Left ventricle myocardium inferior (tissue), 1 donor: ENCODE measurements at places on chromosomes 4 and X. TPM values are rescaled to one million over a fixed set of nuclear protein-coding genes. Genes with fewer than 3 reads are reported as not detected.

Gene SMIM14
- 11.4 TPM for total RNA-seq

Gene SRPX2
- 7.5 TPM for total RNA-seq

Gene NHSL2
- 3.8 TPM for total RNA-seq

Gene PAK3
- 0.27 TPM for total RNA-seq

Gene SCML1
- 6.8 TPM for total RNA-seq

Gene FAM114A1
- 19.5 TPM for total RNA-seq

Gene C1QTNF7
- 2.4 TPM for total RNA-seq

Gene COL4A5
- 10.8 TPM for total RNA-seq

Gene DDX60
- 5.3 TPM for total RNA-seq

Gene CLIC2
- total RNA-seq, result 11.7 TPM

Gene DMRTC1B
- not detected for total RNA-seq

Gene PCDH18
- total RNA-seq, result 3.4 TPM

Gene EPHA5
- not detected for total RNA-seq

Gene KCNE5
- not detected for total RNA-seq

Gene KIAA1210
- total RNA-seq, result not detected

Gene SMARCA1
- 31.3 TPM for total RNA-seq

Gene GPR173
- total RNA-seq, result 0.25 TPM

Gene CNKSR2
- total RNA-seq, result 0.47 TPM

Gene HMGB3
- 5.6 TPM for total RNA-seq

Gene HTRA3
- 119 TPM for total RNA-seq

Gene PLK4
- 0.49 TPM for total RNA-seq

Gene ZCCHC4
- total RNA-seq, result 8.7 TPM

Gene MMAA
- total RNA-seq, result 7.2 TPM

Gene FAM236B
- total RNA-seq, result not detected

Gene QRFPR
- 0.25 TPM for total RNA-seq

Gene ARMCX2
- total RNA-seq, result 34.5 TPM

Gene PARM1
- total RNA-seq, result 90.7 TPM

Gene ANK2
- total RNA-seq, result 267 TPM

Gene GLRA2
- not detected for total RNA-seq

Gene PDZD4
- total RNA-seq, result 4.5 TPM

Gene CYBB
- 18.7 TPM for total RNA-seq
